D721Med (cell line): ENCODE measurements at places on chromosomes 5 and 9.

- no peak for DNase-seq
These were observed 945.0 kb upstream of the WWC1 start for GRCh38 chr5:167346461-167346860.

DNA sequence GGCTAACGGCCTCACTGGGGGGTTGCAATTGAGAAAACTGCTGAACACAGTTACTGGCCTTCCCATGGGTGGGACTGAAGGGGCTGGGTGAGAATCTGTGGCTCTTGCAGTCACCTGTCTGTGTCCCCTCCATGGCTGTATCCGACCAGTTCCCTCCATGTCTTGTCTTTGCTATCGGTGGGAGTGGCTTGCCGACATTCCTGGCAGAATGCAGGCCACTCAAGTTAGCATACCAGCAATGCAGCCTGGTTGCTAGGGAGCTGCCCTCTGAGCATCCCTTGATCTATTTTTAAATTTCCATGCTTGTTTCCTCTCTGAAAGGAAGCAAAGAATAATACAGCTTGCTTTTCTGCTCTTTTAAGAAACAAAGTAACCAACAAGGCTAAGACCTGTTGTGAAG, 1509.7 kb upstream of the WWC1 start:
- no peak for DNase-seq

DNA sequence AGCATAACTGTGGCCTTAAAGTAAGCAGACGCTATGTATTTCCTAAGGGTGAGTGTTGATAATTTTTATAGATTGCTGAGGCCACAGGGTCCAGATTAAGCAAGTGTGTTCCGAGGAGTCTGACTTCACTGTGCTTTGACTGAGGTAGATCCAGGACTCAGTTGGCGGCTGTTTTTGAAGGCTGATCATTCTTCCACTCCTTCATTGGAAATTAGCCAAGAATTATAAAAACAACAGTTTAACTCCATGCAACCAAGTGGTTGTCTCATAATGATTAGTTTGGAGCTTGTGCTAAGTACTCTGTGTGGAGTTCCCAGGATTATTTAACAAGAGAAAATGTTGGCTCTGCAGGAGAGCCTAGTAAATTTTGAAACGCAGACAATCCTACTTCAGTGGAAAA, 19.1 kb downstream of the IQGAP2 start:
- no peak for DNase-seq

- no peak for DNase-seq
These were observed 64.2 kb upstream of the SELENOP start for GRCh38 chr5:42875785-42876374.

- no peak for DNase-seq
These were observed 288.9 kb downstream of the RAB3C start for GRCh38 chr5:58871648-58872242.

GRCh38 chr5:71782393-71782770, 63.3 kb downstream of the CARTPT start:
- no peak for DNase-seq

DNA sequence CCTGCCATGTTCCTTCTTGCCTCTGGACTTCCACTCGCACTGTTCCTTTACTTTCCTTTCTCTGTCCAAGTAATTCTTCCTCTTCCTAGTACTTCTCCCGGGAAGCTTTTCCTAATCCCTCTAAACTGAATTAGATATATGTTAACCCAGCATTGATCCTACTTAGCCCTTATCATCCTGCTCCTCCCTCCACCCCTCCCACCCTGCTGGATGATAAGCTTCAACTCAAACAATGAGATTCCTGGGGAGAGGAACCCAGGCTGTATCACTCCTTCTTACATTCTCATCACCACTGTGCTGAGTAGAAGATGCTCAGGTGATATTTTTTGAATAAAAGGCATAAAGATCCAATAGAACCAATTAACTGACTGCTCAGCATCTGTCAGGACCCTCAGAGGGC, 45.7 kb downstream of the CDK5RAP2 start:
- DNase-seq, result peak; percentile 38

GRCh38 chr9:81605170-81605670, 84.1 kb downstream of the TLE1 start:
- DNase-seq, result no peak

DNA sequence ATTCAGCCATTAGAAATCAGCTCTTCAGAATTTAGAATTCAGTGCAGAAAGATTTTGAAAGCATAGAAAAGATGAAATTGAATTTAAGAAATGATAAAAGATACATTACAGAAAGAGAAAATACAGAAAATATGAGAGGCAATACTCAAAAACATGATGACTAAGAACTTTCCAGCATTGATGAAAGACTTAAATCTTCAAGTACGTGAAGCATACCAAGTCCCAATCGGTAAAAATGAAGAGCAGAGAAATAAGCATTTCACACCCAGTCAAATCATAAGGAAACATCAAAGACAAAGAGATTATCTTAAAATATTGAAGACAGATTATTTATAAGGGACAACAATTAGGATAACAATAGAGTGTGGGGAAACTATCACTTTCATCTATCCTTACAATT, 35.1 kb downstream of the MUSK start:
- DNase-seq, result no peak

- DNase-seq, result no peak
These were observed 49.4 kb upstream of the ZNF608 start for GRCh38 chr5:124795829-124796228.

GRCh38 chr9:134331186-134332025, 5.2 kb downstream of the RXRA start:
- DNase-seq, result no peak

DNA sequence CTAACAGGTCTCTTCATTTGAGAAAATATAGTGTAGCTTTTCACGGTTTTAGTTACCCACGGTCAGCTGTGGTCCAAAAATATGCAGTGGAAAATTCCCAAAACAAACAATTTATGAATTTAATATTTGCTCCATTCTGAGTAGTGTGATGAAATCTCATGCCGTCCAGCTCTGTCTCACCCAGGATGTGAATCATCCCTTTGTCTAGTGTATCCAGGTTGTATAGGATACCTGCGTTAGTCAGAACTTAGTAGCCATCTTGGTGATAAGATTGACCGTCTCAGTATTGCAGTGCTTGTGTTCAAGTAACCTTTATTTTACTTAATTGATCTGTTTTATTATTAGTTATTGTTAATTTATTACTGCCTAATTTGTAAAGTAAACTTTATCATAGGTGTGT, 41.1 kb downstream of the NDUFS4 start:
- no peak for DNase-seq

DNA sequence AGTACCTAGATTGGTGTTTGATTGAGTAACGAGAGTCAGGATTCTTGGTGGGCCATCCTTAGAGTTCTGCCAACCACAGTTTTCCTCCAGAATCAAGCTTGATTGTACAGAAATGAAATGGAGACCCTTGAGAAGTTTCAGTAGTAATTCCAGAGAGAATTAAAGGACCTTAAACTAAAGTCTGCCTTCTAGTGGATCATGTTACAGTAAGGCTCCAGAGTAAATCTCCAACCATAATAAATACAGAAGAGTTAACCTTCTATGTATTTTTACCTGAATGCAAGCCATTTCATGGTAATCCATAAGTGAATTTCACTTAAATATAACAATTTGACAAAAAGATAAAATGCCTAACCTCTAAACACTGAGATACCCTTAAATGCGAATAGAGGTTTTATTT, 53.0 kb upstream of the CNTLN start:
- DNase-seq, result no peak

- DNase-seq, result no peak
These were observed 37.9 kb downstream of the CYFIP2 start for GRCh38 chr5:157303667-157304327.

- no peak for DNase-seq
These were observed 21.7 kb downstream of the TTC33 start for GRCh38 chr5:40733879-40734563.

DNA sequence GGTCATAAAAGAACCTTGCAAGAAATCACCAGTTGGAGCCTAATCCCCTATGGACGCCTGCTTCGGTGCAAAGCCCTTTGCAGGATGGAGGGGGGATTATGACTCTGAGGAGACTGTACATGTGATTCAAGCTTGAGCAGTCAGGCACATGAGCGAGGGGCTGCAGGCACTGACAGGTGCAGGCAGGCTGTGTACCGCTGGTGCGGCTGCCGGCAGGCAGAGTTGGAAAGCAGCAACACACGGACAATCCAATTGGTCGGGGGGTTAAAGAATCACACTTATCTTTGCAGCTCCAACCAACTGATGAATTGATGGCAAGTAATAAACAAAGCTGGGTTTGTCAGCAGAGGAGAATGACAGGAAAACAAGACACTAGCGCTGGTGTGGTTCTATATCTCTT, 5.7 kb downstream of the WHRN start:
- DNase-seq, result peak; percentile 76

- no peak for DNase-seq
These were observed 219.7 kb downstream of the ADCY2 start for GRCh38 chr5:7615566-7616061.

- no peak for DNase-seq
These were observed 463.9 kb downstream of the PRR16 start for GRCh38 chr5:120927950-120928530.

GRCh38 chr5:133111299-133111698, 59.5 kb downstream of the HSPA4 start:
- DNase-seq, result peak; percentile 51

GRCh38 chr5:38556088-38556598, 303 bp downstream of the LIFR start:
- no peak for DNase-seq

DNA sequence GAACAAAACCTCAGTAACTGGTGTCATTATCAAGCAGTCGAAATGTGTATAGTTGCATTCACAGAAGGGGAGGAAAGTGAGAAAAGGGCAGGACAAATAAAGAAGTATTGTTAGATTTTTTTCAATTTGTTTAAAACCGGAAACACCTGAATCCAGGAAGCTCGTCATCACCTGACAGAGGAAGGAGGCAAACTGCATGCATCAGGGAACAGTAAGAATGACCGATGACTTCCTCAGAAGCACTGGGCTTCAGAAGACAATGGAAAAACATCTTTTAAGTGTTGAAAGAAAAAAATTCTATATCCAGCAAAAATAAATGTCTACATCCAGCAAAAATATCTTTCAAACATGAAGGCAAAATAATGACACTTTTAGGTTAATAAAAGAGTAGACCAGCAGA, 29.5 kb downstream of the PLEKHG4B start:
- no peak for DNase-seq

- DNase-seq, result no peak
These were observed 5.0 kb upstream of the RHOBTB3 start for GRCh38 chr5:95725937-95726810.

GRCh38 chr9:101716629-101717028, 21.8 kb downstream of the GRIN3A start:
- no peak for DNase-seq

DNA sequence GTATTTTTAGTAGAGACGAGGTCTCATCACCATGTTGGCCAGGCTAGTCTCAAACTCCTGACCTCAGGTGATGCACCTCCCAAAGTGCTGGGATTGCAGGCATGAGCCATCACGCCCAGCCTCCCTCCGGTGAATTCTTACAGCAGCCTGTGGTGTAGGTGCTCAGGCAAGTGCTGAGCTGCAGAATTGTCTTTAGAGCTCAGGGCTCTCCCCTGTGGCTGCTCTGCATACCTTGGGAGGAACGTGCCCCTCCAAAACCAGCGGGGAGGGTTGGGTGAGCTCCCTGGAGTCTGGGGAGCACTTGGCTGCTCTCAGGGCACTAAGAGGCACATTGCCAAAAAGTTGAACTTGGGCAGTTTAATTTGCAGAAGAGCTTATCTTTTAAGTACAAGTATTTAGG, 29.4 kb downstream of the SECISBP2 start:
- no peak for DNase-seq

DNA sequence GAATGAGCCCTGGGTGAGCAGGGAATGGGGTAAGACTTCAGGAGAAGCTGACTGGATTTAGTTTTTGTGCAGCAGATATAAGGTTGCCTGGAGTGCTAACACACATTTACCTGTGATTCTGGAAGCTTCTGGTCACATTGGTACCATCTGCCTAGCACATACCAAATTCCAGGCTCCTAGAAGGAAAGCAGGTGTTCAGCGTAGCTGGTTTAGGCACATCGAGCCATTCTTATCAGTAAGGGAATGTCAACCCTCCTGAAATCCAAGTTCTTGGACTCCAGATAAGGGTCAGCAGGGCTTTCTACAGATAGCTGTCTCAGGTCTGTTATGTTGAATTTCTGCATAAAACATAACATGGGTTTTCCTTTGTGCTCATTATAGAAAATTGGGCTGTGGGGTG, 10.3 kb downstream of the TCERG1 start:
- no peak for DNase-seq

DNA sequence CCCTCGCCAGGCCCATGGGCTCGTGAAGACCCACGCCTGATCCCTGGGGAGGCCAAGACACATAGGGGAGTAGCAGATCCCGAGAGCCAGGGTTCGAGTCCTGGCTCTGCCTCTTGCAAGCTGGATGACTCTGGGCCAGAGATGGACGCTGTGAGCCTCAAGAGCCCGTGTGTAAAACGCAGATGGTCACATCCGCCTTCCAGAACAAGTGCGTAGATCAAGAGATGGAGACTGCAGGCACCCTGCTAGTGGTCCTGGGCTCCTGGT, 8.2 kb downstream of the ST6GALNAC4 start:
- no peak for DNase-seq

GRCh38 chr5:28779161-28779754, 1740.9 kb upstream of the CDH9 start:
- DNase-seq, result no peak

DNA sequence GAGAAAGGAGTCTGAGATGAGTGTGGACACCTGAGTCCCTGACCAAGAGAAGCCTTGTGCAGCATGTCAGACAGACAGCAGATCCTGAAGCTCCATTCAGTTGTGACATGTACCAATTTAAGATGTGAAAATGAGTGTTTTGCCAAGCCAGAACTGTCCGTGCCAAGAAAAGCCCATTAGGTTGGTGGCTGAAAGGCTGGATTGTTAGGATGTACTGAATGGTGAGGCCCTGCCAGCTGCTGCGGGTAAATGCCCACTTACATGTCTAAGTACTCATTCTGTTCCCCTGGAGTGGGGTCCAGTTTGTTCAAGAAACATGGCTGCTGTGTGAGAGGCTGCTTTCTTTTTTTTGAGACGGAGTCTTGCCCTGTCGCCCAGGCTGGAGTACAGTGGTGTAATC, 14.6 kb downstream of the DAPK1 start:
- no peak for DNase-seq

- DNase-seq, result no peak
These were observed 15.7 kb upstream of the FST start for GRCh38 chr5:53464722-53465121.

GRCh38 chr5:36359267-36359666, 57.6 kb upstream of the RANBP3L start:
- no peak for DNase-seq

GRCh38 chr5:148378670-148379069, 5.1 kb upstream of the FBXO38 start:
- DNase-seq, result no peak

DNA sequence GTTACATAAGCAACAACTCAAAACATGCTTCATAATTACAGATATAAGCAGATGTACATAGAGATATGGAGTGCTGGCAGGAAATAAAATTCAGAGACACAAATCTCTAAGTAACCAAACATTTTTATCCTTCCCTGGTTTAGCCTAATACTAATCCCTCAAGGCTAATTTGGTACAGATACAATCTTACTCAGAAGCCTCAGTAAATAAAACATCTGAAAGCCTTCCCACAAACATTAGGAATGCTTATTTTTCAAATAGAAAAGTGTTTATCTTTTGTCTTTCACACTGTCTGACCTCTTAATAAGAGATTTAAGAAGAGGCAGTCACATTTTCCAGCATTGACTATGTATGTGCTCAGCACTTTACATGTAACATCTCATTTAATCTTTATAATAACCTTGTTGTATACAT, 399.4 kb downstream of the ARRDC3 start:
- no peak for DNase-seq

GRCh38 chr5:56986626-56986947, 34.7 kb upstream of the MIER3 start:
- no peak for DNase-seq
